Central memory CD4-positive, alpha-beta T cell (primary cell): ENCODE measurements at places on chromosomes 7 and 10.

DNA sequence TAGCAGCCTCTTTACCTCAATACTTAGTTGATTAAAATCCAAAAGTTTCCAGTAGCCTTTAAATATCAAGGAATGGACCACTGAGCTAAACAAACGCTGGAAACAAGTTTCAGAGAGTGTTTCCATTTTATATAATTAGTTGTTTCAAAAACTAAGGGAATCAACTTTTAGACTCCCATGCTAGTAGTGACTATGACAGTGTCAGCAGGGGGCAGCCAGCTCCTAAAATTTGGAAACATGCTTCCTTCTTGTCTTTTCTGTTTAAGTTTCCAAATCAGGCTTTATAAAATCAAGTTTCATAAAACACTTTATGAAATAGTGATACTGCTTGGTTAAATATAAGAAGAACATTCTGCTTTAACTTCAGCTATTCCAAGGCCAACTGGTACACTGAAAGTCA lies 138.2 kb upstream of the TMEM229A start:
- no peak for DNase-seq

- no peak for DNase-seq
Observed at GRCh38 chr7:54483523-54483922, 58.7 kb upstream of the VSTM2A start.

DNA sequence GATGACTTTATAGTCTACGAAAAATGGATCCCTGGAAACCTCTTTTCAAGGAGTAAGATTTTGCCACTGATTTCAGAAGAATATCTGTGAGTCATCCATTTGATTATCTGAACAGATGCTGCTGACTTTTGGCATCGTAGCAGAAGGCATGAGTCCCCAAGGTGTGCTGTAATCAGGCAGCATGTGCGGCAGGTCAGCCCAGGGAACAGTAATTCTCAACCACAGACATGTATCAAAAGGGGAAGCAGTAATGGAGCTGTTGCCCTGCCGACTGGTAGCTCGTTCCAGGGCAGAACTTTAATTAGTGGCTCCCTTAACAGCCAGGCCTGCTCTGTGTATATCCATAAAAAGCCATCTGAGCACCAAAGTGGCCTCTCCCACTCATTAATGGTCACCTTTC lies 5.7 kb upstream of the VWC2 start:
- no peak for DNase-seq

DNA sequence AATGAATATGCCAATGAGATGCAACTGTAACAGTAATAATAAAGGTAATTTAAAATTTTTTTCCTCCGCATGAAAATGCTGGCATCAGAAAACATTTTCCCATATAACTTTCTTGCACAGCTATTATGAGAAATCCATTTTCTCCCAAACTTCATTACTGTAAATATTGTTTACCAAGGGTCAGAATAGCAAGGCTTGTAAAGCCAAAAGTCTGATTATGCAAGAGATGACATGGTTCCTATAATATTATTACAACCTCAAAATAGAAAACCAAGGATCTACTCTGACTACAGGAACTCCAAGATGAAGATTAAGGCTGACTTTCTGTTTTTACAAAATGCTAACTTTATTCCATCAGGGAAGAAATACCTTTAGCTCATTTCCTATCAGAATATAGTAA lies 162.7 kb upstream of the CDK1 start:
- no peak for DNase-seq

- DNase-seq, result no peak
Observed at GRCh38 chr10:29585488-29585976, 49.2 kb downstream of the SVIL start.

DNA sequence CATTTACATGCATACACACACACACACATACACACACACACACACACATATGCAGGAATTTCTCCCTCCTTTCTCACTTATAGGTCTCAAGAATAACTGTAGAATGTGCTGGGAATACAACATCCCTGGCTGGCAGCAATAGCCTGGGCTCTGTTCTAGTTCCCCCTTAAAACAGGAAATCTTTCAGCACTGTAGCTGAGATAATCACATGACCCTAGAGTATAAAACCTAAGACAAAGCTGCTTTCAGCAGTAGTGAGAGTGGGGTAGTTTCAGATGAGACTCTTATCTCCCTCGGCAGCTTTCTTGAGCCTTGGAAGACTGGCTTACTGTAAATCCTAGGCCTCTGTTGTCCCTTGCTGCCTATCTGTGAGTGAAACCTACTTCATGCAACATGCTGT lies 137.4 kb upstream of the AKR1E2 start:
- DNase-seq, result no peak
